AG20443 (cell line): ENCODE measurements at places on chromosomes 13 and 19.

GRCh38 chr13:95710313-95710712 is 33.4 kb downstream of the DNAJC3 start:
- DNase-seq = no peak

GRCh38 chr13:110405597-110406450 is 98.7 kb downstream of the COL4A2 start:
- DNase-seq = peak; percentile 66

DNA sequence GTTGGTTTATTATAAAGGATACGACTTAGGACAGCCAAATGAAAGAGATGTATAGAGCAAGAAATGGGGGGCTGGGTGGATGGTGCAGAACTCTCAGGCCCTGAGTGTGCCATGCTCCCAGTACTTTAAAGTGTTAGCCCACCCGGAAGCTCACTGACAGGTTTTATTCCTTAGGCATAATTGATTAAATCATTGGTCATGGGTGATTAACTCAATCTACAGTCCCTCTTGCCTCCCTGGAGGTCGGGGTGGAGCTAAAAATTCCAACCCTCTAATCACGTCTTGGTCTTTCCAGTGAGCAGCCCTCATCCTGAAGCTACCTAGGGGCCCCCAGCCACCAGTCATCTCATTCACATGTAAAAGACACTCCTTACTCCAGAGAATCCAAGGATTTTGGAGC is 9.9 kb upstream of the LEUTX start:
- DNase-seq = no peak

DNA sequence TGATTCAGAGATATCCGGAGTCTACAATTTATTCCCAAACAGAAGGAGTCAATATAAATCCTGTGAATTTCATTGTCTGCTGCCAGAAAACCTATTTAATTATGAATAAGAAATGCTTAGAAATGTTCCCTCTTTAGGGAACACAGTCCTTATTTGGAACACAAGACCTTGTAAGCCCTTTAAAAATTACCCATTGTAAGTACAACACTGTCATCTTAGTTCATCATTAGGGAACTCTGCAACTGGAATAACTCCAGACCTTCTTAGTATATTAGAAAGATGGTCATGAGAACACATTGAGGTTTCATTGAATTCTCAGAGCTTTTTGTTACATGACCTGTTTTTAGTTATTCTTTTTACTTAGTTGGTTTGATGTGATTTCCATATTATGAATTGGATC is 548.5 kb upstream of the KLF12 start:
- DNase-seq = no peak

DNA sequence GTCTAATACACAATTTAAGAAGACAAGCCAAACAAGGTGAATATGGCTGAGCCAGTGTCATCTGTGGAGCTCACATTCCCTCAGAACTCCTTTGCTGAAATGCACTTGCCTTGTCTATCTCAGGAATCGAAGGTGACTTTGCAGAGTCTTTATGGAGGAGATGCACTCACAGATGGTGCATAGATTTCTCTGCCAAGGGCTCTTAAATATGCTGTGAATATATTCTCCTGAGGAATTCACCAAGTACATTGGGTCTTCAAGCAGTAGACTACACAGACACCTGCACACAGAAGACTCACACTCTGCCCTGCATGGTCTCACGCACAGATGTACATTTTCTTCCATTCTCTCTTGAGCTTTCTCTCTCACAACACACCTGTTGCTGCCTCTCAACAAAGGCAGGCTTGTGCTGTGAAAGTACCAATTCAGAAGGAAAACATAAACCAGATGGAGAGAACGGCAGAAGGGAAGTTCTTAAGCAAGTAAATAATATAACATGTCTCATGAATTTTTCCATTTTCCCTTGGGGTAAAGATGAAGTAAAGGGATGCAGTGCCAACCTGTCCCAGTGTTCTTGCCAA is 174.7 kb downstream of the DLEU7 start:
- no peak for DNase-seq

DNA sequence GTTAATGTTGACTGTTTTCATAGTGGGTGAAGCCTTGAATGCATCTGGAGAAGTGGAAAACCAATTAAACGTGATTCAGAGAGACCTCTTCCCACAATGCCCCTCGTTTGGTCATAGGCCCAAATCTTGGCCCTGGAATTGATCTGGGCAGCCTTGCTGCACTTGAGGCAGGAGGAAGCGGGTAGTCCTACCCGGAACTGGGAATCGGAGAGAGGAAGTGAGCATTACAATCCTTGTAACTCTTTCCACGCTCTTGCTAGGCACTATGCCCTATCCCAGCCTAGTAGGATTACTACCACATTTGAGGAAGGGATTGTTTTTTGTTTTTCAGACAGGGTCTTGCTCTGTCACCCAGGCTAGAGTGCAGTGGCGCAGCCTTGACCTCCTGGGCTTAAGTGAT is 3.6 kb downstream of the KCNK6 start:
- no peak for DNase-seq

DNA sequence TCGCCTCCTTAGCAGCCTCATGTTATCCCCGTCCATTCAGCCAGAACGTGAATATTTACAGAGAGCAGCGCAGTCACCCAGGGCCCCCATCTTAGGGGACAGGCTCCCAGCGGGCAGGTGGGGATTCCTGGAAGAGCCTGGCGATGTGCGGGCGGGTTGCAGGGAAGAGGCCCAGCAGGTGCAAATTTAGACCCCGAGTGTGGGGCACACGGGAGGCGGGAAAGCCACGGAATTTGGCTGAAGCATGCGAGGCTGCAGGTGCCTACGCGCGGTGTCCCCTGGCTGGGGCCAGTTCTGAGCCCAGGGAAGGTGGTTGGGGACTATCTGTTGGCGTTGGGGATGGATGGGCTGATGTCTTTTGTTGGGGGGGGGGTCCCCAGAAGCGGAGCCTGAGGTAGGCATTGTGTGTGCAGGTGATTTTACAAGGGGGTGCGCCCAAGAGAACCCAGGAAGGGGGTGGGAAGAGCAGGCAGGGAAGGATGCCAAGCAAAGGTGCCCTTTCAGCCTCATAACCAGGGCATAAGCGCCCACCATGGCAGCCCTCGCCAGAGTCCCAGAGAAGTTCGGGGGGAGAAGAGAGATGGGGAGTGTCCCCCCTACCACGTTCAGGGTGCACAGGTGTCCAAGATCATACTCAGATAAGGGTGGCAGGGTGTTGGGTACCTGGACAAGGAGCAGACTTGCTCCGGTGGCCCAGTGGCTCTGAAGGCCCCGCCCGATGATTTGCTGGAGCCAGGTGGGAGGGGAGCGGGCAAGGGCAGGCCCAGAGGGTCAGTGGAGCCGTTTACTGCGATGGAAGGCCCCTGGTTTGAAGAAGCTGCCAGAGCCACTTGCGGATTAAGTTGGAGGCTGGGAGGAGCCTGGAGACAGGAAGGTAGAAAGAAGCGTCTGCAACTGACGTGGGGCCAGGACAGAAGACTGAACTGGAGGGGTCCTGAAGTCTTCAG is 1.2 kb downstream of the TPGS1 start:
- DNase-seq = no peak

- no peak for DNase-seq
These were observed 84.2 kb downstream of the AKAP11 start for GRCh38 chr13:42356184-42356575.
